Effector CD4-positive, alpha-beta T cell (primary cell): ENCODE measurements at places on chromosomes 5 and 9.

DNA sequence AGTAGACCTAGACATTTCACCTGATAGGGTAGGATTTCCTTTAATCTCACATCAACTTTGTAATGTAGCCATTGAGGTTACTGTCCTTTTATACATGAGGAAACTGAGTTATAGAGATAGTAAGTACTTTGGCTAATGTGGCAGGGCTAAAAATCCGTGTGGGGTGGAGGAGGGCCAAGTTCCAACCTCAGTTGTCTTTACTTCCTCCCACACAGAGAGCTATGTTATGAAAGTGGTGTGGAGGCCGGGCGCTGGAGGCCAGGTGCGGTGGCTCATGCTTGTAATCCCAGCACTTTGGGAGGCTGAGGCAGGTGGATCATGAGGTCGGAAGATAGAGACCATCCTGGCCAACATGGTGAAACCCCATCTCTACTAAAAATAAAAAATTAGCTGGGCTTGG, 173.3 kb downstream of the PALM2AKAP2 start:
- DNase-seq = no peak

- no peak for DNase-seq
Measured at GRCh38 chr5:120106912-120107525, 357.1 kb upstream of the PRR16 start.

GRCh38 chr5:1799110-1799601, 481 bp downstream of the MRPL36 start:
- DNase-seq = no peak

- DNase-seq = peak; percentile 85
Measured at GRCh38 chr9:136902259-136902821, 16.0 kb downstream of the TRAF2 start.

GRCh38 chr9:20621471-20622329, 599 bp downstream of the MLLT3 start:
- DNase-seq = peak; percentile 73

DNA sequence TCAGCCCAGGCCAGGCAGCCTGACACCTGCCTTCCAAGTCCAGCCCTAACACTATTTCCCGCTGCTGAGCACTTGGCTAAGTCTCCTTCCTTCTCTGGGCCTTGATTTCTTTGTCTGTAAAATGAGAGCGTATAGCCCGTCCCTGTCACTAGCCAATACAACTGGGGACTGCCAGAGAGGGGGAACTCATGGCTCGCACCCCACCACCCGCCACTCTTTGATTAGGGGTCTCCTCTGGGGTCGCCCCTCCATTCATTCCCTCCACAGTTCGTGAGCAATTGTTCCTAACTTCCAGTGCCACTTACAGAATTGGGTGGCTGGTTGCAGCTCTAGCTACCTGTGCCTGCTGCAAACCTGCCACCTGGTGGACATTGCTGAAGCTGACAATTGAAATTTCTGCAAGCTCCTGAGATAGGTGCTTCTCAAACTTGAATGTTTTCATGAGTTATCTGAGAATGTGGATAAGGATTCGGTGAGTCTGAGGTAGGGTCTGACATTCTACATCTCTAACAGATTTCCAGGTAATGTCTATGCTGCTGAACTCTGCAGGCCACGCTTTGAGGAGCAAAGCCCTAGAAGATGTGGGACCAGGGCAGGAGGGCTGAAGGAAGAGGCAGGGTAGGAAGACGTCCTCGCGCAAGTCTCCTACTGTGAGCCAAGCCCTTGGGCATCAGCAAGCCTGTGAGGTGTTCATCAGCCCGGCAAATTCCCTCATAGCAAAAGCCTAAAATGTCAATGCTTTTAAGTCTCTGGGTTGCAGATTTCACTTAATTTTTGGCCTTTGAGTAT, 13.3 kb upstream of the RECK start:
- DNase-seq = peak; percentile 56
